ENCODE measurements at places on chromosomes 4 and X.

DNA sequence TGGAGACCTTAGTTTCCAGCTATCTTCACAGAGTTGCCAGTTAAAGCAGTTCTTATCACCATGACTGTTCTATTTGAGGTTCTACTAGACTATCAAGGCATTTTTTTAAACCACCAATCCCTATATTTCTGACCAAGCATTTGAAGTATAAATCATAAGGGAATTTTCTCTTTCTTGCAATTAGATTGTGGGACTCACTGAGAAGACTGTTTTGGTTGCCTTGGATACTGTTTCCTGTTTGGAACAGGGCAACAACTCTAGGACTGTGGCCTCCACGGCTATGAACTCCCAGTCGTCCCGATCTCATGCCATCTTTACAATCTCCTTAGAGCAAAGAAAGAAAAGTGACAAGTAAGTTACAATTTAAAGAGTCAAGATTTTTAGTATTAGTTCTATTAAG, 11.8 kb downstream of the KIF4A start:
- DNase-seq, result no peak

GRCh38 chr4:1579901-1580691, 104.0 kb downstream of the FAM53A start:
- peak; percentile 77 for DNase-seq

DNA sequence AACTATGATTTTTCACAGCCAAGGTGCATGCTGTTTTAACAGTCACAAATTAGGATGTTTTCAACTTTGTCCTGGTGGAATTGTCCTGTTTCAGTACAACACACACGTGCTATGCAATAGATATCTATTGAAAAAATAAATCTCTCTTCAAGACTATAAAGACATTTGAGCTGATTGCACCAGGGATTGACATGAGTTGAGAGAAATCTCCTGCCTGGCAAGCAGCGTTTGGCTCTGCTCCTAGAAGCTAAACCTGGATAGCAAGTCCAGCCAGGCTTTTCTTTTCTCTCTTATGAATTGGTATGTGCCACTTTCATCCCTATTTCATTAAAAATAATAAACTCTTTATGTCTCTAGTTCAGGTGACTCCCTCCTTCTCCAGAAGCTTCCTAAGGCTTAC, 16.6 kb upstream of the NPNT start:
- no peak for DNase-seq

DNA sequence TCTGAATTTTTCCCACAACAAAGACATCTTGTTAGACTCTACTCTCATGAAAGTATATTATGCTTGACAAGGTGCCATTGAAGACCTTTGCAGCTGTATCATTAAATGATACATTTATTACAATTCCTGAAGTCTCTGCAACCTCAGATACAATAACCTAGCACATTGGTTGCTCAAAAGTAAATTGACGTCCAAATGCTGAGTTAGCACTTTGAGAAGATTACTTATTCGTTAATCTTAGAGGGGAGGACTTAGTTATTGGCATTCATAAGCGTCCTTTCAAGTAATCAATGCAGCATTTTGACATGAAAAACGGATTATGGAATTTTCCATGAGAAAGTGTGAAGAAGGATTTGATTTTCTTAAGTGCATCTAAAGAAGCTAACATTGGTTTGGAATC, 151.6 kb downstream of the ARSF start:
- no peak for DNase-seq

GRCh38 chr4:1693131-1693896, 9.2 kb upstream of the FAM53A start:
- DNase-seq, result peak; percentile 57

GRCh38 chrX:121635141-121635540, 587.7 kb downstream of the GLUD2 start:
- DNase-seq, result no peak

- no peak for DNase-seq
Observed at GRCh38 chr4:74768857-74769525, 25.3 kb downstream of the BTC start.

DNA sequence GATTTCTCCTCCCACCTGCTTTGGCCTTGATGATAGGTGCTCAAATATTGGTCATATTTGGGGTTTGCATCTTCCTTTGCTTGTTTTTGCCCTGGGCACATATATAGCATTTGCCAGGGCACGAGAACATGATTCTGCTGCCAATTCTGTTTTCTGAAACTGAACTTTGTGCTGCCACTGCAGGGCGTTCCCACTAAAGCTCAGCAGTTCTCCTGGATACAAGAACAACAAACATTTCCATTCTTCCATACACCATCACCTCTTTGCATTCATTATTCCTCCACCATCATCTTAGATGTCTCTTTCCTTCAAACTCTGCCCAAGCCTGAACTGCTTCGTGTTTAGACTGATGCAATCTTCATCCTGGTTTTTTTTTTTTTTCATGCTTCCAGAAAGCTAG, 36.3 kb upstream of the GATB start:
- no peak for DNase-seq

DNA sequence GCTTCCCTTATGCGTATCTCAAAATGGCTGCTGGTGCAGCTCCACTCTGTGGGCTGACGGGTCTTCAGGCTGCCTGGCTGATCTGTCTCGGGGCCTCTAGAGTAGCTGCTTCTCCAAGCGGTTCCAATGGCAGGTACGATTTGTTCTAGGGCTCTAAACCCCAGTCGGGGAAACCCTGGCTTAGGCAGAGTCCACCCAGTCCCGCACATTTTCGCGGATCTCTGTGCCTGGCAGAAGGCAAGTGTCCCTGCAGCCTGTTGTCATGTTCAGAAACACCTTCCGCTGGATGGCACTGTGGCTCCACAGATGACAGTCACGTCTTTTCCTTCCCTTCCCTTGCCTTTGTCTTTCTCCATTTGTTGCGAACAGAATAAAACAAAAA, 54.4 kb downstream of the NBDY start:
- DNase-seq, result peak; percentile 61

GRCh38 chrX:13014111-13015096, 30.0 kb downstream of the FAM9C start:
- DNase-seq, result no peak

DNA sequence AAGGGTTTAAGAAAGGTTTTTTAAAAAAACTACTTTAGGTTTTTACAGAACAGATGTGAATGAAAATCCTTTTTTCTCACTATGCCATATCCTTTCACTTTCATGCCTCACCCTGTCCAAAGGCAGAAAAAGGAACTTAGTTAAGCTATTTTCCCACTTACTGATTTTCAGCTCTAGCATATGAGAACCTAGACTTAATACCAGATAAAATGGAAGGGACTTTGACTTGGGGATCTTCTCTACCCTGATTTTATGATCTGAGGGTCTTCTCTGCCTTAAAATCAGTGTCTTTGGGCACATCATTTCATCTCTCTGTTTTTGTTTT, 42.4 kb downstream of the FNIP2 start:
- no peak for DNase-seq

- DNase-seq, result no peak
Observed at GRCh38 chr4:18844726-18845125, 823.2 kb upstream of the LCORL start.

GRCh38 chr4:26839534-26839951, 21.1 kb upstream of the STIM2 start:
- DNase-seq, result no peak

DNA sequence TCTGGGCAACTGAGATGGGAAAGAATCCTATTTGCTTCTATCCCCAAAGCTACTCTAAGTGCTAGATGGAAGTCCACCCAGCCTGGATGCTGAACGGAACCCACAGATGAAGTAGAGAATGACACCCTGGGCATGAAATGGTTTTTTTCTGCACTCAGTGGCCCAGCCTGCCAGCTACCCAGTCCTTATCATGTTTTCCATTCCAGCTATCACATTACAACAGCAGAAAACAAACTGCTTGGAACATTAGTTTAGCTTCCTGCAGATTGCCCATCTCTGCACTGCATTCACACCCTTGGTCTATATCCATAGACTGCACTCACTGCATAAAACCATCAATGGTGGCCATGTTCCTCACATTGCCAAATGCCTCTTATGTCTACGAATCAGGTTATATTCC, 79.1 kb downstream of the NYX start:
- DNase-seq, result no peak

GRCh38 chrX:20913760-20914159, 460.5 kb upstream of the CNKSR2 start:
- no peak for DNase-seq

DNA sequence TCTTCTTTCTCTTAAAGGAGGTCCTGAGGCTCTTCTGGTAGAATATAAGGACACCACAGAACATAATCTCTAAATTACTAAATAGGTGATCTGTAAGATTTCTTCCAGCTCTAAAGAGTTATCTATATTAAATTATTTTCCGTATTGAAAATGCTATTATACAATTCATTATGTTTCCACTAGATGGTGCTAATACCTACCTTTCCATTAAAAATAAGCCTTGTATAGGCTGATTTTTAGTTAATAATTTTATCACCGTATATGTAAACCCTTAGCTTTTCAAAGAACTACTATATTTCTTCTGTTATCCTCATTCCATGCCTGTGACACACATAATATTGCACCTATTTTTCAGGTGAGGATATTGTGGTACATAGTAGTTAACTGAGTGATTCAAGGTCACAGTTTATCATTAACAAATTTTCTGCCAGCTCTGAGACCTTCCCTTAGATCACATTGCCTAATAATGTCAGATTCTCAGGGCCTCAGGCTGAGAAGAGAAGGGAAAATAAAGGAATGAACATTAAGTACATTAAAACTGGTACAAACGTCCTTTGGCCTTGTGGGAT, 138.8 kb downstream of the TEX11 start:
- no peak for DNase-seq

DNA sequence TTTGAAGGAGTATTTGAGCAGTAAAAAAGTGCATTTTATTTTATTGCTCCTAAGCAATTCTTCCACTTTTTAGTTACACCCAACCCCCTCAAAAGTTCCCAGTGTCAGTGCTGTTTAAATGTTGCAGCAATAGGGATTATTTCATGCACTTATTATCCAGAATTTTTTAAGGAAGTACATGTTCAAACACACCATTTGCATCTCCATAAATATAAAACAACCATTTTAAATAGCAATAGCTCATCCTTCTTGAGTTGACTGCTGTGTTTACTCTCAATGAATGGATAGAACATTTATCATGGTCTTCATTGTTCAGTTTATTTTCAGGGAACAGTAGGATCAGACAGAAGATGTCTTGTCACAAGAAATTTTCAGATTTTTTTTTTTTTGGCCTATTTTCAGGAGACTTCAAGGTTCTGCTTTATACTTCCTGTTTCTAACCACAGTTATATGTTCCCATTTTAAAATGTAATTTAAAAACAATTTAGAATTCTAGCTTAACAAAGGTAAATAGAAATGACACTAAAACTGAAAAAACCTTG, 171.9 kb downstream of the TMA16 start:
- DNase-seq, result no peak

DNA sequence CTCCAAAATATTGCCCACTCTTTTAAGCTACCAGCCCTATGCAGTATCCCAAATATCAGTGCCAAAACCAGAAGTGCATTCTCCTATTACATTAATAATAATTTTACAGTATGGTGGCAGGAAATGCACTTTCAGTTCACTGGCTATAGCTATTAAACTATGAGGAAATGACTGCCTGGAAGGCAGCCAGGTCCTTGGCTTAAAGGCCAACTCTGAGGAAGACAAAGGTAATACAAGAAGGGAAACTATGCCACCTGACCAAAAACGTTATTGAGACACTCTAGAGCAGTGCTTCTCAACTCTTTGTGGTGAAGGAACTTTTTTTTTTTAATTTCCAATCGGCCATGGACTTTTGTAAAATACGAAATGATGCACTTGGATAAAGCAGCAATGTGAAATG, 133.6 kb upstream of the VAMP7 start:
- no peak for DNase-seq

DNA sequence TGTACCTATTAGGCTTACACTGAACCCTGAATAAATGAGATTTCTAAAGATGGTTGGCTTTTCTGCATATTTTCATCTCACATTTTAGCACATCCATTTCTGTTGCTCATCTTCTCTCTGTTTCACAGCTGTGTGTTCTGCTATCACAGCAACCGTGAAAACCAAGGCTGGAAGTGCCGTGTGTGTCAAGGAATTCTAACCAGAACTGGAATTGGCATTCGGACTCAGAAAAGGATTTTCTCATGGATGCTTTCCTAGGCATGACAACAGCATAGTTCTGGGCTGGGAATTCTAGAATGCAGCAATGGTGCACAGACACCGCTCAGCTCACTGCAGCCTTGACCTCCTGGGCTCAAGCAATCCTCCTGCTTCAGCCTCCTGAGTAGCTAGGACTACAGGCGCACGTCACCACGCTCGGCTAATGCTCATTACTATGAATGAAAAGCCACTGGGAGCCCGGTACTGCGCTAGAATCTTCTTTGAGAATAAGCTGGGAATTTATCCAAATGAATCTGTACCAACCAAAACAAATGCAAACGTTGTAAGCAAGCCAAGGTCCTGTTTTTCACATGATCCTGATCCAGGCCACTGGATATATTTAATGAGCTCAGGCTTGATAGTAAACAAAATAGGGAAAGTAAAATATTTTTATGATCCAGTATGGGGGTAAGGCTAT, 105.2 kb downstream of the RBM47 start:
- DNase-seq, result no peak

DNA sequence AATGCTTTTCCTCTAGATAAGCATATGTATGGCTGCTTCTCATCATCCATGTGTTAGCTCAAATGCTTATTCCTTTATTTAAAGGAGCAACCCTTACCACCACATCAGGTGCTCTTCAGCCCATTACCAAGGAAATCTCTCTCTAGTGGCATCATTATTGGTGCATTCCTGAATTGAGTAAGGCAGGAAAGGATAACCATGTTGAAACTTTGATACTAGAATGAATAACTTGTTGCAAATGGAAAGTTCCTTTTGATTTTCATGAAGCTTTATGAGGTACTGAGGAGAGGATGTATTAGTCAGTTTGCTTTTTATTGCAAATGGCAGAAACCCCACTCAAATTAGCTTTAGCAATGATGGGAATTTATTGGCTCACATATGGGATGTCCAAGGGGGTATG, 212.3 kb upstream of the FGF13 start:
- no peak for DNase-seq

- DNase-seq, result no peak
Observed at GRCh38 chr4:24809376-24809775, 14.0 kb downstream of the SOD3 start.

- no peak for DNase-seq
Observed at GRCh38 chr4:40247350-40247749, 50.5 kb downstream of the RHOH start.

DNA sequence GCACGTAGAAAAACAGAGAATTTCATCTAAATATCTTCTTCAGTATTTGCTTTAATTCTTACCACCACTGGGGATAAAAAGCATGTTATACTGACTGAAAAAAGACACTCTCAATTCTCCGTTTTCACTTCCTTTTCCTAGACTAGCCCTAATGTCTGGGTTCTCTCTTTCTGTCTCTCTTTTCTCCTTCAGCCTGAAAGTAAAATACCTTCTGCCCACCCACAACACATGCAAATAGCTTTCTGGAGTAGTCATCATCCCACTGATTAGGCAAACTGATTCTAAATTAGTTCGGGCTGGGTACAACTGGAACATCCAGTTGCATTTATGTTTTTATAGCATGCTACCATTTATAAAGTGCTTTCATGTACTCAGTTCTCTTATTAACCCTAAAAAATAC, 142.4 kb upstream of the ANKRD50 start:
- DNase-seq, result no peak

All from stimulated activated CD4-positive, alpha-beta T cell treated with anti-CD3 and anti-CD28 coated beads, Interleukin-1b, Interleukin-23, amount 100 ng/mL, for 24 hours (primary cell).